ENCODE measurements at places on chromosomes 3 and 15.

GRCh38 chr15:92120094-92120795 lies 266.7 kb downstream of the SLCO3A1 start:
- DNase-seq = no peak

DNA sequence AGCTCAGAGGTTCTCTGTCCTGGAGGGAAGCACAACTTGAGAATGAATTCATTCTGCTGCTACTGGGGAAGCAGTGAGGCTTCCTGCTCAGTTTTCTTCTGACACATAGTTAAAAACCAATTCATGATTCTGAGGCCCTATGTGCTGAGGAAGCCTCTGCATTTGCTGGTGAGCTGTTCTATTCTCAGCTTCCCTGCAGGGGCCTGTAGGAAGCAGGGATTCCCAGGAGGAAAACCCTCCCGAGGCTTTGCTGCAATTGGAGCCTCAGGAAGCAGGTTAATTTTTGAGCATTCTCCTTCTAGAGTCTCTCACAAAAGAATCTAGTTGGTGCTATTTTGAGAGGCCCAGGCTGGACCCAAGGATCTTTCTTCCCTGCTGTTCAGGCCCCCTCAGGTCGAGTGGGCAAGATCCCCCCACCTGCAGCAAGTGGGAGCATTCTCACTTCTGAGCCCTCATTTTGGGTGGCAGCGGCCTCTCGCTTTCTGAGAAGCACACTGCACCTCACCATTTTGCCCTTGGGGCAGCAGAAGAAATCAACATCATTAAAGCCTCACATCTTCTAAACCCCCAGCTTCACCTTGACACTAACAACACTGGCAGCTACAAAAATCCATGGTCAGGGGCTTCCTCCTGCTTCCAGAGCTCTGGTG lies 197.5 kb upstream of the TSC22D2 start:
- DNase-seq = no peak

DNA sequence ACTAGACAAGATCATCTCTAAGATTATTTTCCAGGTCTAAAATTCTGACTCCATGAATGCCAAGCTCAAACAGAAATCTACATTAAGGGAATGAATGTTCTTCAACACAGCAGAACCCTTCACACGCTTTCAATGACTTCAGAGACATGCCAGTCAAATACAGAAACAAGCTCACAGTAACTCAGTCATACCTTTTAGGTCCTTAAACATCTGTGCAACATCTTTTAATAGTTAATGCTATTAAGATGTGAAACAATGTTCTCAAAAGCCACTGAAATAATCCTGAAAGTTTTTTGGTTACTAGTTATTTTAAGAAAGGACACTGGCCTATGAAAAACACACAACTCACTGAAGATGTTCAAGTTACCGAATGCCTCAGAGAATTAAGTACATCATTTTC lies 2.5 kb downstream of the DLG1 start:
- DNase-seq = no peak

DNA sequence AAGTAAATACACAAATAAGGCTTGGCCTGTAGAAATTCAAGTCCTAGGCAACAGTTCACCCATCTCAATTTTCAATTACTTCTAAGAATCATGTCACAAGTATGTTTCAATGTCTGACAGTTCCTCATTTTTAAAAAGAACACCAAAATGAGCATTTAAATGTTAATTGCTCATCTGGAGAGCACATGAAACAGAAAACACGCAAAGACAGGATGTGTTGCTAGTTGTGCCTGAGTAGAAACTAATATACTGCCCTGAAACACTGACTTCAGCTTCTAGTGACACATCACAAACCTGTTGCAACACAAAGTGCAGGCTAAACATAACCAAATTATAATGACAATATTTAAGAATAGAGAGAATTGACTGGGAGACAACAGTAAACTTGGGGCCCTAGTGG lies 167.3 kb upstream of the THBS1 start:
- no peak for DNase-seq

- no peak for DNase-seq
Measured at GRCh38 chr15:65881766-65882434, 12.6 kb downstream of the RAB11A start.

DNA sequence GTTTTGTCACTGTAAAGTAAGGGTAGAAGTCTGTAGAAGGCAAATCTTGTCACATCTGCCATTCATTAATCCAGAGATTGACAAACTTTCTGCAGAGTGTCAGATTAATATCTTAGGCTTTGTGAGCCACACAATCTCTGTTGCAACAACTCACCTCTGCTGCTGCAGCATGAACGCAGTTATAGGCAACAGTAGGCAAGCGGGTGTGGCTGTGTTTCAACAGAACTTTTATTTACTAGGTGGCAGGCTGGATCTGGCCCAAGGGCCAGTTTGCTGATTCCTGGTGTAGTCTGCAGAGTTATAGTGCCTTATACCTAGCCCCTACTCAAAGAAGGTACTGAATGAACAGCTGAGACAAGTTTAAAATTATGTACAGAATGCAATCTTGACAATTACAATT lies 396.7 kb downstream of the FOXP1 start:
- no peak for DNase-seq

DNA sequence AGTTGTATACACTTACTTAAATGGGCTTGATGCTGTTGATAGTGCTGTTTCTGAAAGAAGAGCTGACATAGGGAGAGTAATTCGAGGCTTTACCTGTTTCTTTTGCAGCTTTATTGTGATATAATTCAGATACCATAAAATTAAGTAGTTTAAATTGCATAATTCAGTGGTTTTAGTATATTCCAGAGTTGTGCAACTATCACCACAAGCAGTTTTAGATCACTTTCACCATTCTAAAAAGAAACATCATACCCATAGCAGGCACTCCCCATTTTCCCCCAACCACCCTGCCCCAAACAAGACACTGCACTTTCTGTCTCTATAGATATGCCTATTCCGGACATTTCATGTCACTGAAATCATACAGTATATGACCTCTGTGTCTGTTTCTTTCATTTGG lies 98.5 kb downstream of the MTHFS start:
- no peak for DNase-seq

GRCh38 chr3:175664911-175665310 lies 805.8 kb downstream of the NAALADL2 start:
- no peak for DNase-seq

DNA sequence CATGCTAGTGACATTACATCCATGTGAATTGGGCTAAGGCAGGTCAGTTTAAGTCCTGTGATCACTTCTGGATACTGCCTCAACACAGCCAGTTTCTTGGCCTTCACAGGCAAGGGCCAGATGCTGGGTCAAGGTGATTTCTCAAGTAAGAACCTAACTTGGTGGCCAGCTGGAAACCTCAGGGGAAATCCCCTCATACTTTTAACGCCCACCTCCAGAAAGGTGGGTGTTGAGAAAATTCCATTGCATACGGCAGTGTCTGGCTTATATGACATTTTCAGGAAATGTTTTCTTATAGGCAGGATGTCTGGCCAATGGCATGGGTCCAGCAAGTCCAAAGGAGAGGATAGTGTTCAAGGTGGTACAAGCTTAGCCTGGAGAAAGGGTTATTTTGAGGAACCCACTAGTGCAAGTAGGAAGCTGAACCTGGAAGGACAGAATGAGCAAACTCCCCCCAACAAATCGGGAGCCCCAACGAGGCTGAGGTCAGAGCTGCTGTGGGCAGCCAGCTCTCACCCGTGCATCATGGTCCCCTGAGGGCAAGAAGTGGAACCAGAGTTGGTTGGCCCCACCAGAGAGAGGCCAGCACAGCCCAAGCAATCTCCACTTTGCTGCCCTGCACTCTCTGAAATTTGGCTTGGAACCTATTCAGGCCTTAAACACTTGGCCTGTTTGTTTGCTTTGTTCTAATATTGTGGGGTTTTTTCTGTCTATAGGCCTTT lies 135.4 kb downstream of the PDE8A start:
- DNase-seq = no peak

- no peak for DNase-seq
Measured at GRCh38 chr15:52093539-52094510, 18.8 kb downstream of the BCL2L10 start.

- DNase-seq = no peak
Measured at GRCh38 chr3:103963599-103963998, 1403.1 kb upstream of the ALCAM start.

DNA sequence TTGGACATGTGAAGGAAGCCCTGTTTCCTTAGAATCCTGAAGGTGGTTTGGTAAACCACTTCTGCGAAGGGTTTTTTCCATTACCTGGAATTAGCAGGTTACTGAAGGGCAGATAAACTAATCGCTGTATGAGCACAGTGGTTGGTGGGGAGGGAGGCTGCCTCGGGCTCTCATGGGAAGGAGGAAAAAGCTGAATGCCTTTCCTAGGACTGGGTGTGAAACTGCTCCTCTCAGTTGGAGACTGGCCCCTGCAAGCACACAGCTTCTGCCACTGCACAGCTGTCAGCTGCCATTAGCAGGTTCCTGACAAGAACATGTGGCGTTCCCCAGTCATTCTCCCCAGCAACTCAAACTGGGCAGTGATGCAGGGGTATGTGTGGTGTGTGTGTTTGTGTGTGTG lies 376.3 kb downstream of the GAP43 start:
- DNase-seq = no peak

DNA sequence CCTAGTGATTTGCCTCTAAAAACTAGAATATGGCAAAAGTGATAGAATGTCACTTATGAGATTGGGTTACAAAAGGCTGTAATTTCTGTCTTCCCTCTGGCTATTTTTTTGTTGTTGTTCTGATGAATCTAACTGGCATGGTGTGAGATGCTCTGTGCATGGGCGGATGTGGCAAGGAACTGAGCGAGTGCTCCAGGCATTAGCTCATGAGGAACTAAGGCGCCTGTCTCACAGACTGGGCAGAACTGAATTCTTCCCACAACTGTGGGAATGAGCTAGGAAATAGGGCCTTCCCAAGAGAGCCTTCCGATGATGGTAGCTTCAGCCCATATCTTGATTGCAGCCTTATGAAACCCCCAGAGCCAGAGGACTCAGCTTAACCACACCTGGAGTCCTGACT lies 222.5 kb downstream of the NR2F2 start:
- DNase-seq = no peak

DNA sequence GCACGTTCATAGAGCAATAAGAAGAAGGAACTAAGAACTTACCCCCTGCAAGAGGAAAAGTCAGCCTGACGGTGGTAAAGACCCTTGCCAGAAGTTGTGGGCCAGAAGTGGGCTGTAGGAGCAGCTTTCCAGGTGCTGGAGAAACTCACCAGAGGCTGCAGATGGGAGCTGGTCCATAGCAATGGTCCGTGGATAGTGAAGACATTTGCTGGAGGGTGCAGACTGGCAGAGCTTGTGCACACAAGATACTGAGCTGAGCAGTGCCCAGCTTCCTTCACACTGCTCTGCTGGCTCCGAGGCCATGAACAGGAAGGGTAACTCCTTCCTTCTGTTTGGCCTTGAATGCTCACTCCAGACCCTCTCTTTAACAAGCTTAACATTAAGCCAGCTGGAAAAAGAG lies 149.8 kb upstream of the BNIP2 start:
- DNase-seq = no peak

DNA sequence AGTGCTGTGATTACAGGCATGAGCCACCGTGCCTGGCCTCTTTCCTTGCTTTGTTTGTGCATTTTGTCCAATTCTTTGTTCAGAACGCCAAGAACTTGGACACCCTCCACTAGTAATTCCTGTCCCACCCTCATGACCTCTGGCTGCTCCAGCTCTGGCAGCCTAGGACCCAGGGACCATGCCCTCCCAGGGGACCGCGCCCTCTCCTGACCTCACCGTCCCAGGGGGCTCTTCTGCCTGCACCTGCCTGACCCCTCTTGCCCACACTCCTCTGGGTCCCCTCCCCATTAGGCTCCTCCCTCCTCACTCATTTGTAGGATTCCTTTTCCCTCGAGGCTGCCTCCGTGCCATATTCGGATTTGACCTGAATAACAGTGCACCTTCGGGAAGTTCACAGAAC lies 41.1 kb downstream of the FSD2 start:
- no peak for DNase-seq

DNA sequence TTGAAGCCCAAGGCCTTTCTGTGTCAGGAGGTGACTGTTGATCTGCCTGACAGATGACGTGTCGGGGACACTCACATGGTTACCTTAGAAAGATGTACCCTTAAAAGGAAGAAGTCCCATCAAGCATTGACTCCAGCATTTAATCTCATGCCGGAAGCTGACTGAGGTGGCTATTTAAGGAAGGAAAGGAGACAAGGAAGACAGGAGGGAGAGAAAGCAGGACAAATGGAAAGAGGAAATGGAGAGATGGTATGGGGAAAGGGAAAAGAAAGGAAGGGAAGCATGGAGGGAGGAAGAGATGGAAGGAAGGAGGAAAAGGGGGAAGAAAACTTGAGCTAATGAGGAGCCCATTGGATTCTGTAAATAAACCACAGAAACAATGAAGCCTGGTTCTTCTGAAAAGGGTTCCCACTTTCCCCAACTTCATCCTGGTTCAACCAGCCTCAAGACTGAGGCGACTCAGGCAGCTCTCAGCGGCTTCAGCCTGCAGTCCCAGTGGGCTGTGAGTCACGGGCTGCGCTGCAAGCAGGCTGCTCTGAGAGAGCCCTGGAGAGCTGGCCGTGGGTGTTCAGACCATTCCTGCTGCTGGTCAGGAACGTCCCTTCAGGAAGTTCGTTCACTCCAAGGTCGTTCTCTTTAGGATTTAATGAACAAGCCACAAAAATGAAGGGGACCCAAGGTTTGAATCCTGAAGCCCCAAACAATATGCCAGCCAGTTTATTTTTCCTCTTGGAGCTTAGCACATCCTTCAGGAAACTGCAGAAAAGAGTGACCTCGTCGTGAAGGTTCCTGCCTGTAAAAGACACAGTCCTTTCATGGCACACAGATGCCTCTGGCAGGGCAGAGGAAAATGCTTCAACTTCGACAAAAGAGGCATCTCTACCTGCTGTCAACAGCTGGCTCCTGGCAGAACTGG lies 69.6 kb upstream of the THBS1 start:
- DNase-seq = no peak

DNA sequence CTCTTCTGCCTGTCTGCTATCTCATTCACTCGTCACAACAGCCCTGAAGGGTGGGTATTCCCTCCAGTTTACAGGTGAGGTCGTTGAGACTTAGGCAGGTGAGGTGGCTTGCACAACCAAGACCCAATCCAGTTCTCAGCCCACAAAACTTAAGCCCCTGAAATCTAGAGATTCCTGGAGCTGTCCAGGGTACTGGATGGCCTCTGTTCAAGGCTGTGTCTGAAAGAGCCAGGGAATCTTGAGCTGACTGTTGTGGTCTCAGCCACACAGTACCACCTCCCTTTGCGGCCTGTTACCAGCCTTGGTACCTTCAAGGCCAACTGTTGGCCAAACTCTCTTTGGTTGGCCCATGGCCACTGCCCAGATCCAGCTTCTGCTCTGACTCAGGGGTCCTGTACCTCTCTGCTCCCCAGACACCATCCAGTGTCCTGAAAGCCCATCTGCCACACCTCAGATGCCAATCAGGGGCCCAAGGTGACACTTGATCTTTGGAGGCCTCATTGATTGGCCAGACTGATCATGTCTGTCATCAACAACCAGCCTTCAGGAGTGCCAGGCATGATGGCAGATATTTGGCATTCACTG lies 10.9 kb upstream of the FAM107A start:
- DNase-seq = no peak

DNA sequence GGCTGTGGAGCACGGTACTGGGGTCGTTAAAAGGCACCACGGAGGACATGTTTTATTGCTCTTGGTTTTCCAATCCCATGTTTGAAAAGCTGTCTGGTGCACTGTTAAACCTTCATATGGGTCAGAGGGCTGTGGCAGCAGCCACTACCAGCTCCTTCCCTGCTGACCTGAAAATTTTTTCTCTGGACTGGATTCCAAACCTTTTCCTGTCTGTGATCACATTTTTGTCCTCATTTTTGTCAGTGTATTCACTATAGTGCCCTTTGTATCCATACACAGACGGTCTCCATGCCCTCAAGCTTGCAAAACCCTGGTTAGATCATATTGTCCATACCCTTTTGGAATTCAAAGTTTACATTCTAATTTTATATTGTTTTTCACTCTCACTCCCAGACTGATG lies 70.5 kb downstream of the NME9 start:
- no peak for DNase-seq
